Ecto neural progenitor cell (in vitro differentiated cells): ENCODE measurements at places on chromosomes 6 and 20.

DNA sequence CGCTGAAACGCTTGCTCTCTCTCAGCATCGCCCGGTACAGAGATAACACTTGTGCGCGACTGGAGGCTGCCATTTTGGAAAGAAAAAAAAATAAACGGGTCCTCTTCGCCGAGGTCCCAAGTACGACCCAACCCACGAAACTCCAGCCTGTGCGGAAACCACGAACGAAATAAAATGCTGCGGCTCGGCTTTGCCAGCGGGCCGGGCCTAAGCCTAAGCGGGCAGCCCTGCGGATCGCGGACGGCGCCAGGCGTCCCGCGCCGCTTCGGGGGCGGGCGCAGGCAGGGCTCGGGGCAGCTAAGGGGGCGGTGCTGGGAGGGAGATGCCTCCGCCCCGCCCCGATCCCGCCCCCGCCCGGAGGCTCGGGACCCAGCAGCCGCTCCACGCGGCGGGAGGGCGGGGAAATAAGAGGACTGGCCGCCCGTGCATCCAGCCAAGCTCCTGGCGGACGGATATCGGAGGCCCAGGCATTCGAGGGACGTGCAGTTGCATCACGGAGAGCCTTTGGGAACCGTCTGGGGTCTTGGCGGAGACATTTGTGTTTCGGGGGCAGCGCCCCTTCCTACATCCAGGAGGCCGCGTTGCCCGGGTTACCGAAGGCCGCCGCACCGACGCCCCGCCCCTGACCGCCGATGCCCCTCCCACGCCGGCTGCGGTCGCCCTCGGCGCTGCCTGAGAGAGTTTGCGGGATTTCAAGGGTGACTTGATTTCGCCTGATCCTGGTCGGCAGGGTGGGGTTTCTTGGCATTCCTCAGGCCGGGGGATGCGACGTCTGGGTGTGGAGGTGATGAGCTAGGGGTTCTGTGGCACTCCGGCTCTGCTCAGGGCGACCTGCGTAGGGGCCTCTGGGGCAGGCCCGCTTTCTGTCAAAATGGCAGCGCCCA is at the start of the genes FARS2 and LYRM4:
Gene FARS2 (plus strand): TSS at position 853 of the 884 bp plus-strand sequence.
Gene LYRM4 (minus strand): TSS at position 290 of the 884 bp plus-strand sequence. CDS start 217 bp downstream, at position 73.
- DNase-seq: peak; percentile 96

- DNase-seq: no peak
These were observed 1.7 kb upstream of the NKX2-4 start for GRCh38 chr20:21399005-21399475.

- DNase-seq: no peak
These were observed 81.1 kb downstream of the RIMS1 start for GRCh38 chr6:71967436-71967835.

GRCh38 chr6:4778086-4778485 is 1.9 kb downstream of the CDYL start:
- DNase-seq: no peak

GRCh38 chr6:66825539-66825938 is 1118.5 kb upstream of the EYS start:
- no peak for DNase-seq

GRCh38 chr20:53408691-53409446 is 184.8 kb downstream of the ZNF217 start:
- DNase-seq: no peak

DNA sequence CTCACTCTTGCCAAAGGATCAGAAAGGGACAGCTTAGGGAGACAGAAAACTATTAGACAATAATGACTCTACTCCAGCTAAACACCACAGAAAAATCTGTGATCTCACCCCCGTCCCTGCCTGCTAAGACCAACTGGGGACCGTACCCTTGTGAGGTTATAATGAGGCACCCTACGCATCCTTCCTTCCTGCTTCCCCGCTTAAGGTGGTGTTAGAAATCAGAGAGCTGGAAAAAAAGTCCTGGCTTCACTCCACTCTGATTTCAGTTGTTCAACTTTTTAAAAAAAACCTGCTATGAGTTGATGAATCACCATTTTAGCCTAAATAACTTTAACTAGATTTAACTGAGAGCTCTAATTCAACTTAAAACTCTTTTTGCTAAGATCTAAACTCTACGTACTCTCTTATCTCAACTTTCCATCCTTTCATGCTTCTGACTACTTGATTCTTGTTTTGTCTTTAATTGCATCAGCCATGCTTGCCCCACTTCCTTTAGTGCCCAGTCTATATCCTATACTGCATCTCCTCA is 35.8 kb upstream of the TMEM14A start:
- no peak for DNase-seq

GRCh38 chr6:10451828-10452509 is 37.1 kb upstream of the TFAP2A start:
- DNase-seq: no peak

- no peak for DNase-seq
These were observed 17.7 kb downstream of the GJA1 start for GRCh38 chr6:121453191-121453590.

GRCh38 chr20:33407251-33407650 is 5.9 kb upstream of the CDK5RAP1 start:
- DNase-seq: no peak

- DNase-seq: no peak
These were observed 18.6 kb upstream of the SYNDIG1 start for GRCh38 chr20:24450624-24451376.

GRCh38 chr6:157723376-157723775 is 99.7 kb upstream of the SNX9 start:
- DNase-seq: no peak

DNA sequence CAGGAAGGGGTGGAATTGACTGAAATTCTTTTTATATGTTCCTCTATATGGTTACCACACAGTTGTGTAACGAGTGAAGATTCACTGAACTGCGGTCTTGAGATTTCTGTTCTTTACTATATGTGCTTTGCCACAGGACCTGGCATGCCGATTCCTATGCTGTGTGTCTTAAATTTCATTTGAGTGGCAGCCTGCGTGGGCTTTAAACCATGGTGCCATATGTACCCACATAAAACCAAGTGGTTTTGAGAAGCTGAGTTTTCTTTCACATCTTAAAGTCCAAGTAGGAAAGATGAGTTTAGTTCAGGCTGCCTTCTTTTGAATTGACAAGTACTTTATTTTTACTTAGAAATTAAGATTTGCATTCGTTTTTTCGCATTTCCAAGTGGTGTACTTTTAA is 101.1 kb downstream of the DOK5 start:
- no peak for DNase-seq

DNA sequence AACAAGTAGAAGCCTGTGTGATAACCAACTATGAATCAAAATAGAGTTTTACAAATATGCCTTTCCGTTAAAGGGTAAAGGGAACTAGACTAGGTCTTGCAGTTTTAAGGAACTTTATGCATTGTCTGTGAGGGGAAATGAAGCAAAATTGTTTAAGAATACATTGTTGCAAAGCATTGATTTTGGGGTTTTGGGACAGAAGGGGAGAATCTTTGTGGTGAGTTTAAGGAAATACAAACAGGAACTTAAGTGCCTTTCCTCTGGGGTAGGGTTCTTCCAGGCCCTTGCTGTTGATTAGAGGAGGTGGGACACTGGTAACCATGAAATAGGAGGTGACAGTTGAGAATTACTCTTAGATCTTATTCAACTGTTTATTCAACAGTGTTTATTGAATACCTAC is 4.7 kb downstream of the MAPK14 start:
- DNase-seq: no peak

DNA sequence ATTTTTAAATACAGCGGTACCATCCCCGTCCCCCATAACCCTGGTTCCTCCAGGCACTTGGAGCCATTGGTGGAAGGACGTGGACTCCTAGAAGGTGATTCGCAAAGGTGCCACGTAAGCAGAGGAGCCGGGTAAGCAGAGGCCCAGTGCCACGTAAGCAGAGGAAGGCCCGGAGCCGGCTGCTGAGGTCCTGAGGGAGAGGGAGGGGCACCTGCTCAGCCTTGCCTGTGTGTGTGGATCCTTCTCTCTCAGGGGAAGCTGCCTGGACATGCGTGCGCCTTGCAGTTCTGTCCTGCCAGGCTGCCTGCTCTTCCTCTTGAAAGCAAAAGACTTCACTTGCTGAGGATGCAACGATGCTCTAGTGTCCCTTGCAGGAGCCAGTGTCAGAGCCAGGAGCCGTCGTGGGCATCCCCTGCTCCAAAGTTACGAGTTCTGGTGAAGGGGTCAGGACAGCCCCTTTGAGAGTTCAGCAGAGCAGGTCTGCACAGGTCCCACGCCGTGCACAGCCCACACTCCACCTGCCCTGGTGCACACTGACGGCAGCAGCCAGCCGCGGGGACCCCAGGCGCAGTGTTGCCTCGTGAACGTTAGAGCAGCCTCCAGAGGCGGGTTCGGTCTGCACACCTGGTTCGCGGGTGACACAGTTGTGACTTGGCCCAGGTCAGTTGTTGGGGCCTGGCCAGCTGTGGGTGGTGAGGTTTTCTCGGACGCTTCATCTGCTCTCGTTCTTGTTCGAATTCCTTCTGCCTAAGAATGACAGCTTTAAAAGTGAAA is 1.9 kb upstream of the NKAIN4 start:
- no peak for DNase-seq

GRCh38 chr6:46310196-46310595 is 139.4 kb upstream of the ENPP5 start:
- DNase-seq: no peak

DNA sequence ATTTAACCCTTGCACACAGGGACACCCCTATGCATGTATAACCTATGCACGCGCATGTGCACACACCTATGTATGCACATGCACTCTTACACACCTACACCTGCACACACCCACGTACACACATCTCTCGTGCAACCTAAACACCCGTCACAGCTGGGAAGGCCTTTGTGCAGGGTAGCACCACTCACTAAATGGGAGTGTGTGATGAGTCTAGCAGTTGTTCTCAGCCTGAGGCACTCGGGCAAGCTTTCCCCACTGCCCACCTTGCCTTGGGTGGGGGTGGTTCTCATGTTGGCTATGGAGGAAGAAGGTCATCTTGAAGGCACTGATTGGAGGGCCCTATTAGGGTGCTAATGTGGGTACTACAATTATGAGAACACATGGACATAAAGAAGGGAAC is 85.8 kb downstream of the DLL1 start:
- DNase-seq: peak; percentile 25

- no peak for DNase-seq
These were observed 250.1 kb downstream of the ATXN1 start for GRCh38 chr6:16511040-16511660.

DNA sequence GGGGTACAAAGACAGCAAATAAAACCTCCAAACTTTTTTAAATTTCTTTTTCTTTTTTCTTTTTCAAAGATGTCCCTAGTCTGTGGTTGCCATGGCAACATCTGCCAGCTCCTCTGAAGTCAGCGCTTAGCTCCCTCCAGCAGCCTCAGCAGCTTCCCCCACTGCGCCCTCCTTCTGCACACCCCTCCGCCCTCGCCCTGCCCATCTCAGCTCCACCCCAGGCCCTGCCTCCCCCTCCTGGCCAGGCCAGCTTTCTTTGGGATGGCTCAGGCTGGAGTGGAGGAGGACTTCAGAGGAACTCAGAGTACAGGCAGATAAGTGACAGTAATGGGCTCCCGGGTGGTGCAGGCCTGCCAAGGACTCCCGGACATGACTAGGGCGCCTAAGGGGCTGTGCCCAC is 104.6 kb downstream of the LRFN2 start:
- DNase-seq: peak; percentile 53

GRCh38 chr6:16759181-16759645 is 2.0 kb downstream of the ATXN1 start:
- no peak for DNase-seq

DNA sequence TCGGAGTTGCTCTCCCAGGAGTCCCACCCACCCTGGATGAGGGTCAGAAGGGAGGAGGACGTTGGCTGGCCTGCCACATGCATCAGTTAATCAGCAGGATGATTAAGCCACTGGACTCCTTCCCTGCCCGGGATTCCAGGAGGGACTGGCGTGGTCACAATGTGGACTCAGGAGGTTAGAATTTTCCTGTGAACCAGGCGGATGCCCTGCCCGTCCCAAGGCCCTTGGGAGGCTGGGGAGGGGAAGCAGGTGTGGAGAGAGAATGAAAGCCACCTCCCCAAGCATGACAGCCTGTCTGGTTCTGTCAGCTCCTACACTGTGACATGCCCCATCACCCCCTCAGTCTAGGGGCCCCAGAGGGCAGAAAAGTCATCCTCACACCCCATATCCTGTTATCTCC is 11.6 kb upstream of the ITPR3 start:
- DNase-seq: no peak
